ENCODE measurements at places on chromosomes 11 and 22.

- DNase-seq, result no peak
Observed at GRCh38 chr11:115605871-115606497, 101.8 kb upstream of the CADM1 start.

GRCh38 chr22:48574776-48575617 lies 1252.7 kb downstream of the BRD1 start:
- DNase-seq, result no peak

DNA sequence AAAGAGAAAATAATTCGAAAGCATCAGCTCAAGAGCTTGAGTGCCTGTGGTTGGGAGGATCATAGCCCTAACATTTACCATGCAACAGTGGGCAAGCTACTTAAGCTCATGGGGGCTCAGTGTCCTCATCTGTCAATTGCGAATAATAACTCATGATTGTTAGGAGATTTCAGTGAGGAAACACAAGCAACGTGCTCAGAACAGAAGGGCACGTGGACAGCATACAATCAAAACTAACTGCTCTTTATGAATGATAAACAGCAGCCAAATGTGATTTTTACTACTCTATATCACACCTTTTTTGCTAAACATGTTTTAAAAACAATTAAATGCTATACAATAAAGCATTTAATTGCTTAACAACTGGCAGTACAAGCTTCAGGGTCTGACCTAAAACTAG lies 310.1 kb upstream of the NARS2 start:
- DNase-seq, result no peak

DNA sequence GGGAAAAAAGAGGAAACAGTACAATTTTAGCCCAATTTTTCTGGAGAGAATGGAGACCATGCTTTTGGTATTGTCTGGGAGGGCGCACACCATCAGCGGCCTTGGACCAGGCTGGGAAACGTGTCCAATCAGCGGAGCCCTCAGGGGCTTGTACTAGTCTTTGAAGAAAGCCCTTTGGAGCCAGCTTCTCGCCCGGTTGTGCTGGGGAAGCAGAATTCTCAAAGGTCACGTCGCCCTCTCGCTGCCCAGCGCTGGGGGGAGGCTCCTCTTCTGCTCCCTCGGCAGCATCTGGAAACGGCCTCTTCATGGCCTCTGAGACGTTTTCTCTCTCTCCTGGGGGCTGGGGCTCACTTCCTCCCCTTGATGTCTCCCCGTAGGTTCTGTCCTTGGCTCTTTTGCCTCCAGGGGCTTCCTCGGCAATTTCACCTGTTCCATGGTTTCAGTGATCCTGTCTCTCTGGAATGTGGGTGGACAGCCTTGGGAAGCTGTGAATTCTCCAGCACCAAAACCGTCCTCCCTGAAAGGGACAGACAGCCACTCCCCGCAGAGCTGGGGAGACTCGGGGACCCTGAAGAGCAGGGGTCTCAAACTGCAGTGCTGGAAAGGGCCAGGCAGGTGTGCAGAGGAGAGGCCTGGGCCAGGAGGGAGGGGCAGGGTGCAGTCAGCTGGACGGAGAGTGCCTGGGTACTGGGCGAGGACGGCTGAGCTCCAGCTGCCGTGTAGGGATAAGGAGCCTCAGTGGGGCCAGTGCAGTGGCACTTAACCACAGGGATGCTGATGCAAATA lies 80.2 kb downstream of the RPS6KA4 start:
- DNase-seq, result no peak

Data from activated CD8-positive, alpha-beta memory T cell treated with anti-CD3 and anti-CD28 coated beads for 1 hour (primary cell).